ENCODE measurements at places on chromosomes 7 and 10.

DNA sequence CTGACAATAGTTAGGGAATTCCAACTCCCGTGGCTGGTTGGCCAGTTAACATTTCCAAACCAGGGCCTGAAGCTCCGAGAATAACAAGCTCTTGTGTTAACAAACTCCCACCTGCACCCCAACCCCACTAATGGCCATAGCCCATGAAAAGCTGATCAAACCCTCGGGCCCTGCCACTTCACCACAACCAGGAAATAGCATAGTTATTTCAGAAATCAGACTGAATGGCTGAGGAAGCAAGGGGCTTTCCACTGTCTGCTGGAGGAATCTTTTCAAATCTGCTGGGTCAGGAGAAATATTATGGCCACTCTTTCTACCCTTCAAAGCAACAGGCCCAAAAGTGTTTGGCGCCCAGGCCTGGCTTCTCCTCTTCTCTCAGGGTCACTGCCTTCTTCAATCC lies 145.6 kb downstream of the GLCCI1 start:
- DNase-seq, result no peak

DNA sequence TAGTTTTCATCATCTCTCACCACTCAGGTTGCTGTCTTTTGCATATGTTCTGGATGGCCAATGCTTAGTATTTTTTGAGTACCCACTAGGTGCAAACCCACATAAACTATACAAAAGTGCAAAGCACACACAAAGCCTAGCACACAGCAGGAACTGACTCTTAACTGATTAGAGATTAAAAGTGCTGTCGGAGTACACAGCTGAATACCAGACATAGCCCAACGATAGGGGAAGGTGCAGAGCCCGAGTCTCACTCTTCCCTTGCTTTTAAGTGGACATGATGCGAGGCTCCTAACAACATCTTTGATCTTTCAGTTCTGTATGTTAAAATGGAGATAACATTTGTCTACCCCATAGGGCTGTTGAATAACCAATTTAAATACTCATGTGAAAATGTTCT lies 90.8 kb downstream of the DPY19L1 start:
- no peak for DNase-seq

GRCh38 chr7:112082306-112082705 lies 123.9 kb downstream of the DOCK4 start:
- no peak for DNase-seq

DNA sequence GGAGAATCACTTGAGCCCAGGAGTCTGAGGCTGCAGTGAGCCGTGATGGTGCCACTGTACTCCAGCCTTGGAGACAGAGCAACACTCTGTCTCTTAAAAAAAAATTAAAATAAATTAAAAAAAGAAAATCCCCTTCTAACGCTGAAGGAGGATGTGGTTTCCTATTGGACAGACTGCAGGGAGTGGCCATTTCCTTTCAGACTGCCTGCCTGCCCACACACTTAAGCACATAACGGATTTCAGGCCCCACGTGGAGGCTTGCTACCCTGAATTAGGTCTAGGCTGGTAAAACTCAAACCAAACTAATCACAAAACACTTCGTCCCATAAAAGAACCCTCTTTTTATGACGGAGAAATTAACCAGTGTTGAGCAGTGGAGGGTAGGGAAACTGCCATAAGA lies 34.0 kb downstream of the GATA3 start:
- DNase-seq, result no peak

DNA sequence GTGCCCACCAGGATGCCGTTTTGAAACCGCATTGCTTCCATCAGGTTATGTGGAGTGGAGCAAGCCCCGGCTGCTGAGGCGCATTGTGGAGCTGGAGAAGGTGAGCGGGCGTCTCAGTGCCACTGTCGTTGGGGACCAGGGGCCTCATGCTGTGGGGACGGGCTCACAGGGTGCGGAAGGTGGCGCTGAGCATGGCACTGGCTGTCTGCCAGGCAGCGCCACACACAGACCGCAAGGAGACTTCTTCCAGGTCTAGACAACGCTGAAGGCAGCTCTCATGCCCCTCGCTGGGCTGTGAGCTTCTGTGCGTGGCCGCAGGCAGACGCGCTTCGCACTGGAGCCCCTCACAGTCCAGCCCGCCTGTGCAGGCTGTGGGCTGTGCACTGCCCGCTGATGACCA lies 29.0 kb downstream of the IQCE start:
- no peak for DNase-seq

- DNase-seq, result no peak
Observed at GRCh38 chr10:125130916-125131315, 29.4 kb downstream of the CTBP2 start.

DNA sequence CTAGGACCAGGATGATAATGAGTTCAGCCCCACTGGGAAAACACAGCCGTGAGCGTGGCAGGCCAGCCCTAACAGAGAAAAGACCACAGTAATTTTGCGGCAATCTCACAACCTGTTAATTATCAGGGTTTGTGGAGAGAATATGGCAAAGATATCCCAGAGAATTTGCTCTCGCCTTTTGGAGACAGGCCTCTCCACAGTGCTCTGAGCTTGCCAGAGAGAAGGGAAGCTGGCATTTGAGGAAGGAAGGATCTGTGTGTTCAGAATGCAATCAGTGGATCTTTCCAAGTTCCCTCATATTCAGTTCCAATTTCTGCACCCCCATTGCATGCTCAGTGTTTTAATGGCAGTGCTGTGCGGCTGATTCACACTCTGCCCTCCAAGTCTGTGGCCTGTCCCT lies 60.2 kb downstream of the PLPP4 start:
- DNase-seq, result no peak

- DNase-seq, result no peak
Observed at GRCh38 chr10:67722113-67722512, 26.1 kb upstream of the CTNNA3 start.

DNA sequence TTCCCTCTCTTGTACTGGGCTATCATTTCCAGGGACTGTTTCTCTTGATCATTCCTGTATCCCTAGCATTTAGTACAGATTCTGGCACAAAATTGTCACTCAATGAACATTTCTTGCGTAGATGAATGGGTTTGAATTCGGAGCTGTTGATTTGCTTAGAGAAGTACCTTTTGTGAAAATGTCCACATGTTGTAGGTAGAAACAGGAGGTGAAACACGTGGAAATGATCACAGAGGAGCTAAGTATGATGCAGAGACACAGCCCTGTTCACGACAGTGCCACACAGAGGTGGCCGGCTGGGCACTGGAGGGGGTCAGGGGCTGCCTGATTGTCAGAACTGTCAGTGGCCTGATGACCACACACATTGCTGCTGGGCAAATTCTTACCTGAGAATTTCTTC lies 196.1 kb upstream of the PRKCQ start:
- no peak for DNase-seq

DNA sequence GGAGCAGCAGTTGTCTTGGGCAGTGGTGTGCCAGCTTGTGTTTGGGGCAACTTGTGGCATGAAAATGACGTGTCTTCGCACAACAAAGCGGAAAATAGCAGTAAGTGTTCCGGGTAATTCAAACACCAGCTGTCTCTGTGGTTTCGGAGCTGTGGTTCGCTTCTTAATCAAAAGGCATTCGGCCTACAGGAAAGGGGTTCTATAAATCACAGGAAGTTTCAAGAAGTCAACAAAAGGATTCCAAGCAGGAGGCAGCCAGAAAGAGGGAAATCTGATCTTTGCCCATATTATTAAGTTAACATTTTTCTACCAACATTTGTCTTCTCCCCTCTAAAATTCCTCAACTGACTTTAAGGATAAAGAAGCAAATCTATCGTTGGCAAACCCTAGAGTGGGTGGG lies 353.4 kb downstream of the FGFR2 start:
- no peak for DNase-seq

DNA sequence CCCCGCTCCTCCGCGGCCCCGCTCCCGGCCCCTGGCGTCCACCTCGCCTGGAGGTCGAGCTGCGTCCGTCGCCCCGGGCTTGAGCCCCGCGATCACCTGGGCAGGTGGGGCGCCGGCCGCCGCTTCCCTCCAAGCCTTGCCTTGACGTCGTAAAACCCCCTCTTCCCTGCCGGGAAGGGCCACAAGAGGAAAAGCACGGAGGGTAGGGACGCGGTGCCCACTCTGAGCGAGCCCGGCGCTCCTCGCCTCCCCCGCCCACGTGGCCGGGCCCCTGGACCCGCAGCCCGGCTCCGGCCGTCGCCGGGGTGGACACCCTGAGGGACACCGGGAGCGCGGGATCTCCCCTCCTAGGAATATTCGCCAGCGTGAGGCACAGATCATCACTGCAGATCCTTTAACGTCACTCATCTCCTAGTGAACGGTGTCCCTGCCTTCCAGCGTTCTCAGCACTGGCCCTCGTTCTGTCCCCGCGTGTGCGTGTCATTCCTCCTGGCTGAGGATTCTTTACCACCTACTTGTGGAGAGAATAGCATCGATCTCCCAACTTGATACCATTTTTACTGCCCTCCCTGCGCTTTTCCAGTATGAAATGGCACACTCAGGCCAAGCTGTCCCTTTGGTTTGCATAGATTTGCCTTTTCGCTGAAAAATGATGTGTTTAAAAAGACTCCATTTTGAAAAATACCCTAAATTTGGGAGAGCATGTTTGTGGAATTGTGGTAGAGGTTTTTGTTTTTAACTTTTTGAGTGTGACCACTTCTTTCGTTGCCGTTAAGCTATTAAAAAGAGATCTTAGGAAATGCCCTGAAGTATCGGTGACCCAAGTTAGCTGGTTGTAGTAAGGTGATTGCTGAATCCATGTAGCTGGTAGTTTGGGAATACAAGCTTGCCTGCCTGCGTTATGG lies 649 bp downstream of the ACTR3B start:
- peak; percentile 77 for DNase-seq

DNA sequence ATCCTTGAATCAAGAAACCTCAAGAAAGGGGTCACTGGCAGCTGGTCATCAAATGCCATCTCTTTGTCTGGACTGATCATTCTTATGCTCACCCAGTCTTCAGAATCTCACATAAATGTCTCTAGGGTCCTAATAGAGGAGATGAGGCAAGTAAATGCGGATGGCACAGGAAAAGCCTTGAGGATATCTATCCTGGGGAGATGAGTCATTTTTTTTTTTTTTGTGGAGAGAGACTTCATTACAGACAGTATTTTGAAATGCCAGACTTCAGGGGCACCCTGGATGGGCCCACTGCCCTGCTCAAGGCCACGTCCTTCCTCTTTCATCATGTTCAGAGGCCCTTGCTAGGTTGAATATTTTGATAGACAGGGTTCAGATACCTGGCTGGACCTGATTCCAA lies 19.5 kb upstream of the PLPP4 start:
- DNase-seq, result no peak

Measured in posterior cingulate gyrus (tissue), 11 donors.